ENCODE measurements at places on chromosomes 4 and X.

DNA sequence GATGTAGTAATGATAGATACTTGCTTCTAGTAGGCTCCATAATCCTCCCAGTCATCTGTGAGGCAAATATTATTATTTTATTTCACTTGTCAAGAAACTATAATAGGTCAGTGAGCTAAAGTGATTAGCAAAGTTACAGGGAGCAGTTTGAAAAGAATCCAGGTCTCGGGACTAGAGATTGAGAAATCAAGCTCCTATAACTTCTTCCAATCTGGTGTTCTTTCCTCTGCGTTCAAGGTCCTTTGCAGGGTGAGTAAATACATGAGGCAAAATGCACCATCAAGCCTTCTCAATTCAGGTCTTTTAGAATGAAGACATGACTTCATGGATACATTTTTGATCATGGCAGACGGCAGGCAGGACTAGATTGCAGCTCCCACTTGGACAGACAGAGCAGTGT lies 150.4 kb downstream of the FRAS1 start:
- DNase-seq = no peak

- no peak for DNase-seq
These were observed 91.5 kb upstream of the DHRSX start for GRCh38 chrX:2592279-2592678.

GRCh38 chr4:38141808-38142500 lies 181.8 kb downstream of the PTTG2 start:
- no peak for DNase-seq

- no peak for DNase-seq
These were observed 192.5 kb downstream of the SOWAHB start for GRCh38 chr4:76705472-76705871.

- no peak for DNase-seq
These were observed 67.9 kb downstream of the TAB3 start for GRCh38 chrX:30821116-30821515.

DNA sequence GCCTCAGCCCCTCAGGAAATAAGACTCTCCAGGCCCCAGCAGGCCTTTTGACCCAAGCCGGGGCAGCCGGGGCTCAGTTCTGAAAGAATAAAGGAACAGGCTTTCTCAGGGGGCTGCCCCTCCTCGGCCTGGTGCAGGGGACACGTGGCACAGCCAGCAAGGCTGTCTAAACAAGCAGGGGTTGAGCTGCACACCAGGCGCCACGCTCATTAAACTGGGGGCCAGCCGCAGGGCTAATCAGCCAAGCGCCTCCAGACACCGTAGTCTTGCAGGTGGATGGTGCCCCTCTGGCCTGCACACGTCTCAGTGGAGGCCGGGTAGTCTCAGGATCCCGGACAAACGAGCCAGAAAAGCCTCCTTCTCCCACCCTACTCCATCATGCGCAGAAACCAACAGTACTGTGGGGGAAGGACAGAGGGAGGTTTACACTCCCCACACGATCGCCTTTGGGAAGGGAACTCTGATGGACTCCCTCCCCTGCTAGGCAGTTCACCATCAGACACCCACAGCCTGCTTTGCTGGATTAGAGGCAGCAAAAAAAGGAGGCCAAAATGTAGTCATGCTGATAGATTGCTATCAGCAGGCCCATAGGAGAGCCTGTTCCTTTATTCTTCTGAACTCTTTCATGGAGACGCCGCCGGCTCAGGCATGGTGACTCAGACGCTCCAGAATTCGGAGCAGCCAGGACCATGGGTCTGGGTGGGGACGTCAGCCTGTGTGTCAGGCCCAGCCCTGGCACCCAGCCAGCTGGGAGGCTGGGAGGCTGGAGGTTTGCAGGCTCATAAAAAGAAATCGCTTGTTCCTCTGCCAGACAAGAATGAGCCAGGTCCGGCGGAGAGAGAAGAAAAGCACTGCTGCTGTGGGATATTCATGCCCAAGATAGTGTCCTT lies 342.4 kb downstream of the BCOR start:
- no peak for DNase-seq

GRCh38 chrX:1466232-1466661 lies 13.5 kb upstream of the ASMTL start:
- no peak for DNase-seq

- no peak for DNase-seq
These were observed 8.5 kb downstream of the RBM47 start for GRCh38 chr4:40621229-40621591.

DNA sequence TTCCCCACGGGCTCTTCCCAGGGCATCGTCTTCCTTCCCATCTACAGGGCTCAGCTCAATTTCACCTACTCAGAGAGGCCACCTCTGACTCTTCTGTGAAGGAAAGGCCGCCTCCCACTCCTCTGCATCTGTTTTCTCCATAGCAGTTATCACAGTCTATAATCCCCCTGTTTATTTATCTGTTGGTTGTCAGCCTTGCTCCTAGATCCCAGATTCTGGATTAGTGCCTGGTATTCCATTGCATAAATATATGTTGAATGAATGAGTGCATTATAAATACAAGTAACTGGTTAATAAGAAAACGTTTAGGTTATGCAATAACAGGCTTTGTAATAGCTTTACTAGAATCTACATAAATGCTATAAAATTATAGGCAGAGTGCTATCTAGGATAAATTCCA lies 52.9 kb downstream of the NSG1 start:
- no peak for DNase-seq

DNA sequence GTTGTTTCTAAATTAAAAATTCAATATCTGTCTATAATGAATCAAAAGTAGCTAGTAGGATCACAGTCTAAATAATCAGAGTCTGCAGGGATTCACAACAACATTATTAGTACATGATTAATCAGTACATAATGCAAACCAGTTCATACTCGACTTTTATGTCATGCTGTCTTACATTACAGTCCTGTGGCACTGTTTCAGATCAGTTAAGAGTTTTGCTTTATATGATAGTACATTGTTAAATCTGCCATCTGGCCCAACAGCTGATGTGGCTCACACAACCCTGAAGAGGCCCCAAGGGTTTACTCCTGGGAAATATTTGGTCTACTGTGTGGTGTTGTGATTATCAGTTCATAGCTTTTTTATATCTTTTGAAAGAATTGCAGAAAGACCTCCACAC lies 247.1 kb upstream of the ETNPPL start:
- no peak for DNase-seq

- DNase-seq = peak; percentile 32
These were observed 20.8 kb upstream of the PRPS2 start for GRCh38 chrX:12770440-12770839.

DNA sequence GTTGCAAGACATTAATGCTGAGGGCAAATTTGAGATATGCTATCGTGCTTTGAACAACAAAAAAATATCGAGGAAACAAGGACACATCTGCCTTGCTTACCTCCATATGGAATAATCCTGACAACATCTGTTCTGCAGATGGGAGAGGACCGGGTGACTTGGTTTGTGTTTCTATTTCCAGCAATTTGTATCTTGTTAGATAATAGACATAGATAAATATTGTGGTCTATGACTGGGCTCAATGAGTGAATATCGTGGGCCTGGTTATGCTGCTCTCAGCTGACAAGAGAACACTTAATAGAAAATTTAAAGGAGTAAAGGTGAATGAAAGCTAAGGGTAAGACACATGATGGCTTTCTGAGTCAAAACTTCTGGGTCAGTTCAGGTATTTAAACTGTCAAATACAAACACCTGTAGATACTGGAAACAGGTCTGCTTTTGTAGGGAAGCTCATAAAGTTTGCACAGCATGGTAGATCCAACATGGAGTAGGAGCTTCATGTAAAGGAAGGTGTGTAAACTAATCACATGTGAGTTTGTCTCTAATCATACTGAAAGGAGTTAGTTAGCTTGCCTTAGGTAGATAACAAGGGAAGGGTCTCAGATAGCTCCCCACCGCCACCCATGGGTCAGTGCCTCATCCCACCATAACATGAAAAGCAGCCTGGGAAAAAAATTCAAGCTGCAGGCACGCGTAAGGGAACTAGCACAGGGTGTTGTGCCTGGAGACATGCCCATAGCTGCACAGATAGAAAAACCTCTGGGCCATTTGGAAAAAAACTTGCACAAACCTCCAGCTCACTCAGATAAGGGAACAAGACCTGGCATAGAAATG lies 904.1 kb upstream of the EPHA5 start:
- no peak for DNase-seq

DNA sequence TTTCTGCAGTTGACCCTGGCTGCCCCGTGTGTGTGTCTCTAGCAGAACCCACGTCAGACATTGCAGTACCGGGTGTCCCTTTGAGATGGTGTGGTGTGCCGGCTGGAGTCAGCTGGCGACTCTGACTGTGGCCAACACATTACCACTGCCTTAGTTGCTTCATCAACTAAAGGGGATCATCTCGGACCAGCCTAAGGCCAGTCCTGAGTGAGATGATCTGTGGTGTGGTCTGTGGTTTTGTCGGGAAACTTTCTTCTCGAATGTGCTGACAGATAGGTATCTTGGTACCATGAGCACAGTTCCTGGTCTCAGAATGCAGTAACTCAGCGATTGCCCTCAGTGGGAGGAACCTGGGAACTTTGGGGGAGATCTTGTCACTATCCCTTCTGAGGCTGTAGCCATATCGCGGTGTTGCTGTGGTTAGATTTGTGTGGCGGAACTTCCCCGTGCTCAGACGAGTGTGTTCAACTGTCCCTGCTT lies 15.8 kb downstream of the TBC1D14 start:
- peak; percentile 69 for DNase-seq

- DNase-seq = no peak
These were observed 24.0 kb upstream of the ASMTL start for GRCh38 chrX:1476682-1477081.

- DNase-seq = no peak
These were observed 104.7 kb upstream of the EGFL6 start for GRCh38 chrX:13464599-13465275.

- DNase-seq = no peak
These were observed 59.1 kb downstream of the MID1IP1 start for GRCh38 chrX:38860106-38861013.

DNA sequence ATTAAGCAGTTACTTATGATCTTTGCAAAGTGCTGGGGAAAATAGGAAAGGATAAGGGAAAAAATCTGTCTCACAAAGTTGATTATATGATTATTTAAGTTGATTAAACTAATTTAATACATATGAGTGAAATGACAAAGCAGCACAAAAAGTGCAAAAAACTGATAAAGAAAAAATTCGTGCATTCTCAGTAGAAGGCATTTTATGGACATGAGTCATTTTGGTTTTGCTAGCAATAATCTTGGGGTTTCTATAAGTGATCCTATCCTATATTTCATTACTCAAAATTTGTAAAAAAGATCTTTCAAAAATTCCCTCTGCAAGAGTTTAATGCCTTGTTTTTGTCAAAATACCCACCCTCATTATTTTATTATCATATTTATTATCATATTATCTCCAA lies 224.2 kb upstream of the ANXA10 start:
- DNase-seq = no peak

DNA sequence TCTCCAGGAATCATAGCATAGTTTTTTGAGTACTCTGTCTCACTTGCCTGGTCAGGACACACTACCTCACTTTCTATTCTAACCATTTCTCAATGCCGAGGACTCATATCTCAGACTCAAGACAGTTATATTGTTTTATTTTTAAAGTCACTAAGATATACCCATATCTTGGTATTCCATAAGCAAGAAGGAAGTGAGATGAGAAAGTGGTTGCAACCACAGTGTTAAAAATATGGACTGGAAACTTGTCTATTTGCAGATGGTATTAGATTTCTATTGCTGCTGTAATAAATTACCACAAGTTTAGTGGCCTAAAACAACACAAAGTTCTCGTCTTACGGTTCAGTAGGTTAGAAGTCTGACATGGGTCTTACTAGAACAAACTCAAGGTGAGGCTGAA lies 344.8 kb upstream of the MAGEB2 start:
- DNase-seq = no peak

DNA sequence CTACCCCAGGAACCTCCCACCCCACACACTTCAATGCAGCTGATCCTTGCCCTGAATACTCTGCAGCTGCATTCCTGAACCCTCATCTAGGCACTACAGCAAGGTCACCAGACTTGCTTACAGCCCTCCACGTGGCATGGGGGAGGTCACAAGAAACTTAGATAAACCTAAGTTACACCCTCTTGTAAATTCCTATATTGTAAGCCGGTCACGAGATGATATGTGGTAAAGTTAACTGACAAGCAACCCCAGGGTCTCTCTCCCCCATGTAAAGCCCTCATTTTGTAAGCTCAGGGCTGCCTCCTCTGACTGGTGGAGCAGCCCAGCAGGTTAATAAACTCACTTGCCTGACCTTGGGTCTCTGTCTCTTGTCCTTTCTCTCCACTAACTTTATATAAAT lies 570.7 kb downstream of the PCDH7 start:
- DNase-seq = no peak

DNA sequence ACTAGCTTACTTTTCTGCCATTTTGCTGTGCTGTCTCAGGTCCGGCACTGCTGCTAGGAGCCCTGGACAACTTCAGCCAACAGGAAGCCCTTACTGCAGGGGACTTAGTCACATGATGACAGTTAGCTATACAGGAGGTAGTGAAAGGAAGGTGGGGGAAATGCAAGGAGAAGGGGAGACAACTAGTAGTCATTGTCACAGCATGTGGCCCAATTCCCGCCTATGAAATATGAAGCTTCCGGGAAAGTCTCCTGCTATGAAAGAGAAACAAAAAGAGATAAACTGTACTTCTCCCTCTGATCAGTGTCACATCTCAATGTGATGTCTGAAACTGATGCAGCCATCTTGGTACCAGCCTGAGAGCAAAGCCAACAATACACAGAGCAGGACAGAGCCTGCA lies 71.6 kb downstream of the AMELX start:
- DNase-seq = no peak

DNA sequence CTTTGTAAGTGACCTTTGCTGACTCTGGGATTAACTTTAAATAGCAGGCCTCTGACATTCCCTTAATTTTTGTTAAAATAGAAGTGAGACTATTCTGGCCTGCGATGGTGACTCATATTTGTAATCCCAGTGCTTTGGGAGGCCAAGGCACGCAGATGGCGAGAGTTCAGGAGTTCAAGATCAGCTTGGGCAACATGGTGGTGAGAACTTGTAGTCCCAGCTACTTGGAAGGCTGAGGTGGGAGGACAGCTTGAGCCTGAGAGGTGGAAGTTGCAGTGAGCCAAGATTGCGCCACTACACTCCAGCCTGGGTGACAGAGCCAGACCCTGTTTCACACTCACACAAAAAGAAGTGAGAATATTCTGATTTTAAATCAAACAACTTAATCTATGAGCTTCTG lies 27.3 kb downstream of the ZNF330 start:
- no peak for DNase-seq

All from activated CD4-positive, alpha-beta T cell treated with anti-CD3 and anti-CD28 coated beads, Interleukin-2, amount 50 U/mL, for 16 hours (primary cell).